Activated B cell treated with CpG ODN at 0.5 μM for 24 hours (primary cell): ENCODE measurements at places on chromosomes 6 and 20. TPM values are rescaled to one million over a fixed set of nuclear protein-coding genes. Genes with fewer than 3 reads are reported as not detected.
A peak's percentile ranks its signal among the peaks of the same experiment; 100 is the strongest.

The MYL9 gene
- 5.4 and 8.0 TPM in 2 replicates for total RNA-seq

The TREML2 gene
- 10.2 and 10.3 TPM in 2 replicates for total RNA-seq

The JPH2 gene
- not detected in 2 replicates for total RNA-seq

The DLL1 gene
- 0.32 and 0.53 TPM in 2 replicates for total RNA-seq

- H3K4me3 ChIP-seq, result no peak overlapping the region
- H3K27me3 ChIP-seq, result peaks cover 20% of the 10 kb centered on the region
- no peak overlapping the region for H3K27ac ChIP-seq
- no peak for DNase-seq
- no peaks in the 10 kb centered on the region for H3K36me3 ChIP-seq
These were observed 48.6 kb downstream of the CD24 start for GRCh38 chr6:106925948-106926347.

- no peaks in the 10 kb centered on the region for H3K36me3 ChIP-seq
- H3K27me3 ChIP-seq, result no peaks in the 10 kb centered on the region
- H3K4me1 ChIP-seq, result peaks cover 61% of the 10 kb centered on the region
- DNase-seq, result no peak
- no peak overlapping the region for H3K27ac ChIP-seq
These were observed 48.7 kb upstream of the TAB2 start for GRCh38 chr6:149268768-149269167.

DNA sequence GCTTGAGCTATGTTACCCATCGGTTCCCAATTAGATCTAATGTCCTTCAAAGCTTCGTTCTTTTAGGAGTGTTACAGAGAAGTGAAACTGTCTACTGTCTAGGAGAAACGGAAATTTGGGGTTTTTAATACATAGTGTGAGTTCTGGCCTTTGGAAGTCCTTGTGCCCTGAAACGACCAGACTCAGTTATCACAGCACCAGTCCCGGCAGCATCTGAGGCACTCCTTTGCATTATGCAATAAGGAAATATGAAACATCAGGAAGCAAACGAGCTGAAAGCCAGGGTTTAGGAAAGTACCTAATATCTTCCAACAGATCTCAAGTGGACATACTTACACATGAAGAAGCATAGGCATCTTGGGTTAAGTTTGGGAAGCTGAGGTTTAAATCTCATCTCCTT lies 61.8 kb upstream of the ADGRF1 start:
- DNase-seq, result no peak
- H3K4me3 ChIP-seq, result no peak overlapping the region
- H3K27ac ChIP-seq, result no peak overlapping the region
- no peaks in the 10 kb centered on the region for H3K4me1 ChIP-seq
- H3K27me3 ChIP-seq, result peaks cover 7% of the 10 kb centered on the region
- H3K36me3 ChIP-seq, result no peaks in the 10 kb centered on the region

DNA sequence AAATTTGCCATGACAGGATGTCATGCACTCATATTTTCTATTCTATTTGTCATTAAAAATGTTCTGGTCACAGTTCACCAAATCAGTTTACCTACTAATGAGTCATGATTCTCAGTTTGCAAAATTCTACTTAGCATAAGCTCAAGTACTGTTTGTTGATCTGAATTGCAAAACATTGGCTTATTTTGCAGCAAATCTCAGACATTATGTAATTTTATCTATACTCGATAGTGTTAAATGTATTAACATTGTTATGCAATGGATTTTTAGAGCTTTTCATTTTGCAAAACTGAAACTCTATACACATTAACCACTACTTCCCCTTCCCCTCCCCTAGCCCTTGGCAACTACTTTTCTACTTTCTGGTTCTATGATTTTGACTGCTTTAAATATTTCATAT lies 213.8 kb upstream of the ZFP64 start:
- peaks cover 27% of the 10 kb centered on the region for H3K4me1 ChIP-seq
- no peaks in the 10 kb centered on the region for H3K36me3 ChIP-seq
- H3K27me3 ChIP-seq, result no peaks in the 10 kb centered on the region
- no peak for DNase-seq

DNA sequence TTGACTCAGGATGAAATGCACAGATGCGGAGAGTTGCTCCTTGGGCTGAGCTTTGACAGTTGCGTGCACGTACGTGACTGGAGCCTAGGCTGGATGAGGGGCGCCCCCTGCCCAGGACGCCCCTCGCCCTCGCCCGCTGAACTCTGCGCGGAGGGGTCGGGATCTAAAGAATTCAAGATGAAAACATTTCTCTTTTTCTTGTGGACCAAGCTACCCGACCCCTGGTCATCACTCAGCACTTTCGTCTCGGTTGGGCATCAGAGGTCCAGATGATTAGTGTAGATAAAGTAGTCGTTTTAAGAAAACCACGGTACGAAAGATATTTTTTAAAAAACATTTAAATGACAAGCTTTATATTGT lies 700 bp downstream of the DTD1 start:
- H3K4me1 ChIP-seq, result peaks cover 24% of the 10 kb centered on the region
- H3K36me3 ChIP-seq, result peaks cover 6% of the 10 kb centered on the region
- H3K27me3 ChIP-seq, result peaks cover 7% of the 10 kb centered on the region
- DNase-seq, result peak; percentile 18
- peak overlapping the region; percentile 90 for H3K4me3 ChIP-seq
- H3K27ac ChIP-seq, result peak overlapping the region; percentile 90

- peaks cover 5% of the 10 kb centered on the region for H3K36me3 ChIP-seq
- H3K4me1 ChIP-seq, result peaks cover 86% of the 10 kb centered on the region
- no peak overlapping the region for H3K4me3 ChIP-seq
- no peak overlapping the region for H3K27ac ChIP-seq
These were observed 14.5 kb downstream of the HECA start for GRCh38 chr6:139149383-139149782.

- H3K4me1 ChIP-seq, result peaks cover 22% of the 10 kb centered on the region
- H3K27me3 ChIP-seq, result no peaks in the 10 kb centered on the region
- DNase-seq, result no peak
These were observed 42.8 kb upstream of the UBR2 start for GRCh38 chr6:42520786-42521607.

DNA sequence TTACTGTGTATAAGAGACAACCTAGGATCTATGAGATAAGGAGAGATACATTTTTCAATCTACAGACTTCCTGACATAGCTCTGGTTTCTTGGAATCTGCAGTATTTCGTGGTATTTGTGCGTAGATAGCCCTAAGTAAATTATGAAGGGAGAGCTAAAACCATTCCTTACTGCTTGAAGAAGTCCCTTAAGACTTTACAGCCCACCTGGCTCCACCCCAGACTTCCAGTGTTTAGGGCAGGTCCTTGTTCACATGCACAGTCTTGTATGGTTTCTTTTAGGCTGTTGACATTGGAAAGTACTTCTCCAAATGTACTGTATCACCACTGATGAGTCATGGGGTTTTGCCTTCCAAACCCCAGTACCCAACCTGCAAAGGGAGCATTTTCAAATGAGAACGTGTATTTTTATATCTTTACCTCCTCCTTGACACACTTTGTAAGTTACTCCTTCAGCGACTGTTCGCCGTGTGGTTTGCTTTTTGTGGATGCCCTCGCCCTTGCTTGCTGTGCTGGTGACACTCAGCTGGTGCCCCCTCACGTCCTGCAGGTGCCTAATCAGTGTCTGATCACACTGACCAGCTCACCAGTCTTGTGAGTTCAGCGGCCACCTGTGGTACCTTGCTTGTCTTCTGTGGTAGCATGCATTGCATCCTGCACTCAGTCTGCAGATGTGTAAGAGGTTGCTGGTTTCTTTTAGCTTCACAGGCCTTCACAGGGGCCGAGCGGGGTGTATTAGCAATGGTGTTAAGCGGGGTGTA lies 73.3 kb downstream of the IGF2R start:
- H3K4me3 ChIP-seq, result no peak overlapping the region
- no peaks in the 10 kb centered on the region for H3K27me3 ChIP-seq
- H3K27ac ChIP-seq, result no peak overlapping the region
- H3K4me1 ChIP-seq, result peaks cover 2% of the 10 kb centered on the region
- H3K36me3 ChIP-seq, result peaks cover 78% of the 10 kb centered on the region
- DNase-seq, result no peak

- peaks cover 11% of the 10 kb centered on the region for H3K4me1 ChIP-seq
- no peak overlapping the region for H3K27ac ChIP-seq
- no peak for DNase-seq
- no peaks in the 10 kb centered on the region for H3K36me3 ChIP-seq
- no peaks in the 10 kb centered on the region for H3K27me3 ChIP-seq
- H3K4me3 ChIP-seq, result no peak overlapping the region
These were observed 58.5 kb downstream of the PCNA start for GRCh38 chr20:5061213-5061612.

GRCh38 chr6:126461045-126461444 lies 121.1 kb downstream of the CENPW start:
- no peaks in the 10 kb centered on the region for H3K27me3 ChIP-seq
- no peak overlapping the region for H3K4me3 ChIP-seq
- H3K36me3 ChIP-seq, result no peaks in the 10 kb centered on the region
- H3K4me1 ChIP-seq, result no peaks in the 10 kb centered on the region

- peak overlapping the region; percentile 83 for H3K27ac ChIP-seq
- peak overlapping the region; percentile 69 for H3K4me3 ChIP-seq
- H3K27me3 ChIP-seq, result no peaks in the 10 kb centered on the region
- H3K36me3 ChIP-seq, result peaks cover 25% of the 10 kb centered on the region
- H3K4me1 ChIP-seq, result peaks cover 92% of the 10 kb centered on the region
These were observed 14.1 kb downstream of the NFATC2 start for GRCh38 chr20:51528263-51529027.

The MACROD2 gene
- 54.8 and 55.1 TPM in 2 replicates for total RNA-seq

DNA sequence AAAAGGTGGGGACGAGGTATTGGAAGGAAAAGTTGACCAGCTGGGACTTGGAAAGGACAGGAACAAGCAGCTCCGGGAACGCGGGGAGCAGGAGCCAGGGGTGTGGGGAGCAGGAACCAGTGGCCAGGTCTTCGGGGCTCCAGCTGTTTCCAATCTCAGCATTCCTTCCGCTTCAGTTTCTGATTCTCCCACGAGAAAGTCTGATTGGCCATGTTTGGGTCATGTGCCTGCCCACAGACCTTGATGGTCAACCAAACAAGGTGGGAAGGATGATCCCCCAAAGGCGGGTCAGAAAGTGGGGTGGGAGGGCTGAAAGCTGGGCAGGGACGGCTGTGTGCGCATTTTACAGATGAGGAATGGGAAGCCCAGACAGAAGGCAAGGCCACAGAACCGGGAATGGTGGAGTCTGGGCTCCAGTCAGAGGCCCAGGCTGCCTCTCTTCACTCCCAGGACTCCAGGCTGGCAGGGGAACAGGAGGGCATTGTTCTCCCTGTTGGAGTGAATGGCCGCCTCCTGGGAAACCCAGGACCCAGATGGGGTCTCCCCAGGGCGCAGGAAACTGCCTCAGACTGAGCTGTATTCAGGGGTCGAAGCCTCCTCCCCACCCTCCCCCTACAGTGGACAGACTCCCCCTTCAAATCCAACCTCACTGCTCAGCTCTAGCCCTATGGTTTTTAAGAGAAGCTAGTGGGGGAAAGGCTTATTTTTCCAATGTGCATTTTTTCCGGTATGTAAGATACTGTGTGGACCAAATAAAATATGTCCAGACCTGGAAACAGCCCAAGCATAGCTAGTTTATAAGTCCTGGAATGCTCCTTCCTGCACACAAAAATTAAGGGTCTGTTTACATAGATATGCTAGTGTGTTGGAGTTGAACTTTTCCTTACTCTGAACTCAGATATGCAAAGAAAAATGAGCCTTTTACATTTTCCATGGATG lies 12.2 kb upstream of the PTGIS start:
- no peaks in the 10 kb centered on the region for H3K4me1 ChIP-seq
- DNase-seq, result no peak
- H3K36me3 ChIP-seq, result no peaks in the 10 kb centered on the region
- H3K4me3 ChIP-seq, result no peak overlapping the region
- no peak overlapping the region for H3K27ac ChIP-seq

DNA sequence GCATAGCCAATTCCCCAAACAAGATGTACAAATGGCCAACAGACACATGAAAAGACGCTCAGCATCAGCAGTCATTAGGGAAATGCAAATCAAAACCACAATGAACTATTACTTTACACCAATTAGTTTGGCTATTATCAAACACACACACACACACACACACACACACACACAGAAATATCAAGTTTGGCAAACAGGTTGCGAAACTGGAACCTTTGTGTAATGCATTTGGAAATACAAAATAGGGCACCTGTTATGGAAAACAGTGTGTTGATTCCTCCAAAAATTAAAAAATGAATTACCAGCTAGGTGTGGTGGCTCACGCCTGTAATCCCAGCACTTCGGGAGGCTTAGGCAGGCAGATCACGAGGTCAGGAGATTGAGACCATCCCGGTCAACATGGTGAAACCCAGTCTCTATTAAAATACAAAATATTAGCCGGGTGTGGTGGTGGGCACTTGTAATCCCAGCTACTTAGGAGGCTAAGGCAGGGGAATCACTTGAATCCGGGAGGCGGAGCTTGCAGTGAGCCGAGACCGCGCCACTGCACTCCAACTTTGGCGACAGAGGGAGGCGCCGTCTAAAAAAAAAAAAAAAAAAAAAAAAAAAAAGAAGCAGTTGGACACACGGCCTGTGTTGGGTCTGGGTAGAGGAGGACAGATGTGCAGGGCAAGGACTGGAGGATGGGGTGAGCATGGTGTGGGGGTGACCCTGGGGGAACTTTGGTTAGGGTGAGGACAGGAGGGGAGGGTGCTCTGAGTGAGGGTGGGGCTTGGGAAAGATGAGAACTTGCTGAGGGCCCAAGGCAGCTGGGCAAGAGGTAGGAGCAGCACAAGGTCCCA lies 23.8 kb downstream of the HLA-F start:
- H3K36me3 ChIP-seq, result peaks cover 3% of the 10 kb centered on the region
- H3K4me1 ChIP-seq, result peaks cover 31% of the 10 kb centered on the region
- DNase-seq, result no peak
- no peaks in the 10 kb centered on the region for H3K27me3 ChIP-seq

The WASF1 gene
- 5.1 and 6.2 TPM in 2 replicates for total RNA-seq

The SYCP2 gene
- 1.3 and 2.1 TPM in 2 replicates for total RNA-seq

GRCh38 chr6:37407948-37408347 lies 25.1 kb upstream of the CMTR1 start:
- no peak overlapping the region for H3K27ac ChIP-seq
- DNase-seq, result no peak

The SIRPD gene
- 0.37 TPM in 1 of 2 replicates, not detected in the other for total RNA-seq

DNA sequence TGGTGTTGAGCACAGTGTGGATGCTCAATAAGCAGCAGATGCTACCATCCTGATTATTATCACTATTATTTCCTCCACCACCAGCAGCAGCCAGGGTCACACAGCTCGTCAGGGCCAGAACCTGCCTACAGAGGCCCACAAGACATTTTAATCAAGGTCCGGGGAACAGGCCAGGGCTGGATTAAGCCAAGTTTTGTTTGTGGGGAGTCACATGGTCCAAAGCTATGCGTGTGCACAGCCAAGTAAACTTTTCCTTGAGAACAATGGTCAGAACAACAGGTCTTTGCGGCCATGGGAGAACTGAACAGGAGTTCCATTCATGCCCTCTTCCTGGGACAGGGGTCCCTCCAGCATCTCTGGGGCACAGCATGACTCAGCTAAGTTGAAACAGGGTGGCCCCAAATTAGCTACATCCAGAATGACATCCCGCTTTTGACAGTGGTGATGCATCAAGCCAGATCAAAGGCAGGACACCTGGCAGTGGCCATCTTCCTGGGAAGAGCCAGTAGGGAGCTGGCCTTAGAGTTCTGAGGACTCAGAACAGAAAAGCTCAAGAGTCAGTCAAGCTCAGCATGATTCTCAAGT lies 11.7 kb downstream of the SNTA1 start:
- no peak overlapping the region for H3K4me3 ChIP-seq
- H3K27me3 ChIP-seq, result no peaks in the 10 kb centered on the region
- H3K4me1 ChIP-seq, result no peaks in the 10 kb centered on the region
- no peak overlapping the region for H3K27ac ChIP-seq

The MPIG6B gene
- 0.12 TPM in 1 of 2 replicates, not detected in the other for total RNA-seq
